ENCODE measurements at places on chromosomes 4 and X.

DNA sequence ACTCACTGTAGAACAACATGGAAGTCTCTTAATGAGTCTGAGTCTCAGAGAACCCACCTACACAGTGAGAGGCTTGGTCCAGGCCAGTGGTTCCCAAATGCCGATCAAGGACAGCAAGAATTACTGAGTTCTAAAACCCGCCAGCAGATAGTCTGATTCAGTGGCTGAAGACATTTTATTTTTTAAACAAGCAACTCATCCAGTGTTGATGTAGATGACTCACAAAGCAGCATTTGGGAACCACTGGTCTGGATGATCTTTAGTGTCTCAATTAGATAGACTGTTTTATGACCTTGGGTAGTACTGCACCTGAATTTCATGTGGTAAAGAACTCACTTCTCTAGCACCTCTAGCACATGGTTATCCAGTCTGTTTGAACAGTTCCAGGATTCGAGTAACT, 193.6 kb downstream of the FBXW7 start:
- no peak for DNase-seq

DNA sequence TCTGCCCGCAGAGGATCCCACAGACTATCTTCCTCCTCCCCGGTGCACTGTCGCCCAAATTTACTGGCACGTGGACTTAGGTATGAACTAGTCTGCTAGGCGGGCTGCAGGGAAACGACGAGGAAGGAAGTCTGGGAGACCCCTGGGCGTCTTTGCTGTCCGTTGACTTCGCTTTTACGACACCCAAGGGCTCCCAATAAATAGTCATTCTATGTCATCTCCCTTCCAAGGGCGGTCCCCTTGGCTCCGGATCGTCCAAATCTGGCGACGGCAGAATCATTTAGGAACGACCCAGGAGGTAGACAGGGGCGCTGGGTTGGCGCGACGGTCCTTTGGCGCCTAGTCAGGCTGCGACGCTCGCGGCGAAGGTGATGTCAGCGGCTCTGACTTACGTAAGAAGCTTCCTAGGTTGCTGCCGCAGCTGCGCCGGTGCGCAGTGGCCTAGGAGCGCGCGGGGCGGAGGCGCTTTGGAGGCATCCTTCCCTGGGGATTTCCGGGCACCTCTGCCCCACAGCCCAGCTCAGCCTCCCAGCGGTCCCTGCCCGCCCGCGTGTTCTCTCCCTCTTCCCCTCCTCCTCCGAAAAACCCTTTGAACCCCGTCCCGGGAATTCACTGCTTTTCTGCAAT, 2.2 kb downstream of the NHS start:
- no peak for DNase-seq

GRCh38 chr4:61440321-61440720, 240.2 kb downstream of the ADGRL3 start:
- no peak for DNase-seq

DNA sequence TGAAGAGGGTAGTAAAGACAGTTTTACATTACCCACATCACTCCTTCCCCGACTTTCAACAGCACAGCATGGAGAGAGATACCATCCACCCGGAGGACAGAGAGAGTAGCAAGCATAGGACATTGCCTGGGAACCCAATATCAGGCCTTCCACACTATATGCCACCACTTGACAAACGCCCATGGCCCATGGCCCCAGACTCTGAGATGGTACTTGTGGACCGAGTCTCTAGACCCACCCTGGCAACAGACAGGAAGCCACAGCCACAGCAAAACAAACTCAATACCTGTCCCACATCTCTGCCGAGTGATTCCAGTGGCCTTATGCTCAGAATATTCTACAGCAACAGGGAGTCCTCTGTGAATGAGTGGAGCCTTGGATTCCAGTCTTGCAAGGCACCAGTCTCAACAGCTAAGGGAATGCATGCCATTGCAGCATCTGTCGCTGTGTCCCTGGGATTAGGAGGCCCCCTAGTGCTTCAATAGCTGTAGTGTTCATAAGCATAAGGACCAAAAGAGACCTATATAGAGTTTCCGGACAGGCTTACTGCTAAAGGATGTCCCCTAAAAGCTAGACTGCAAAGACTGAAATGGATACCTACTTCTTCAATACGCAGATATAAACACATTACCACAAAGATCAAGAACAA, 14.7 kb upstream of the CT55 start:
- DNase-seq: peak; percentile 11

DNA sequence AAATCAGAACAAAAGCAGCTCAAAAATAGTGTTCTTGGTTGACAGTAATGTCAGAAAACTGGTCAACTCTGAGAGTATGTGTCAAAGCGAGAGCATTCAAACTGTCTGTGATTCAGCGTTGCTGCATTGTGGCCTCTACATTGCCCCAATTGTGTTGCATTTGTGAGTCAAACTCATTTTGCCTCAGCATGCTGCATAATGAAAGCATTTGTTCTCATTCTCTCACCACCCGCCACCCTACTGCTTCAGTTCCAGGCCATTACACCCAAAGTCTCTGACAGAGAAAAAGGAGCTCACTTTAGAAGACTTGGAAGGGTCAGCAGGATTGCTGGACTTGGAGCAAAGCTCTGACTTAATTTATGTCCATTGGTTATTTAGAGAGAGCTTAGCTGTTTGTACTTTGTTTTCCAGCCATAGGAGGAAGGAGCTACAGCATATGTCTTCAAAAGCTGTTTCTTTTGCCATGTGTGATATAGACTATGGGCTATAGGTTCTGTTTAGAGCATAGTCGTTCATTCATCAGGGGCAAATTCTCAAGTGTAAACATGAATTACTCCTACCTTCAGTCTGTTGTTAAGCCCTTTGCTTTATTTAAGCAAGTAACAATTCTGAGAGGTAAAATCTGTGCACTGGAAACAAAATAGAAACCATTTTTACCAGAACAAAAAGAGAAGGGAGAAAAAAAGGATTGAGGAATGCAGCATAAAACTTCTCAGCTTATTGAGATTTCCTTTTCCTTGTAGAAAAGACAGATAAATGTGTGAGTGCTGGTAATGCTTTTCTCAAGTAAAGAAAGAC, 153.4 kb upstream of the ANK2 start:
- no peak for DNase-seq

GRCh38 chr4:168707205-168707604, 210.4 kb downstream of the PALLD start:
- DNase-seq: no peak

DNA sequence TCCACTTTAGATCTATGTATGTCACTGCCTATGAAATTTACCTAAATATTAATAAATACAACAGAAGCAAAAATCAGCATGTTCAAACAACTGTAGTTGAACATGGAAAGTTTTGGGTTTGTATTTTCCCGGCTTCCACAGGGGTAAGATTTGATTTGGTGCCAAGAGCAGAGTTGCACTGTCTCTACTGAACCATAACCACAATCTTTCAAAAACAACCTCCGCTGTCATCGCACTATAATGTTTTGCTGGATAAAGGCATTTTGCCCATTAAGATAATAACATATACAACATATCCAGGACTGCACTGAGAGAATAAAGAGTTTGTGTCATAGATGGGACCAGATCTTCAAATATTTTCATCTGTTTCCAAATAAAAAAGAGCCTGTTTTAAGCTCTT, 94.9 kb downstream of the TENM3 start:
- DNase-seq: no peak

- DNase-seq: no peak
Measured at GRCh38 chrX:39175418-39176057, 374.3 kb downstream of the MID1IP1 start.

DNA sequence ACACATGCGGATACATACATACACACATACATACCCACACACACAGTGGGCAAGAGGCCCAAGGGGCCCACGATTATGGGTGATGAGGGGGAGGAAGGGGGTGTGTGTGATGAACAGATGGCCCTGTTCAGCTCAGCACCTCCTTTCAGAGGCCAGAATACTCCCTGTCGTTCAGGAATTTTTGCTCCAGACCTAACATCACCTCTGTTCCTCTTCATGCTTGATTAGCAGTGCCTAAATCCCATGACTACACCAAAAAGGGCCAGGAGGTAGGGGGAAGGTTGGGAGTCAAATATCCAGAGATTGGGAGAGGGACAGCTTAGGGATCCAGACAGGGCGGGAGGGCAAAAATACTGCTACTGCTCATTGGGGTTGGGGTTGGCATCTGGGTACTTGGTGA, 42.7 kb downstream of the SMC1A start:
- DNase-seq: no peak

- no peak for DNase-seq
Measured at GRCh38 chr4:73897380-73898136, 28.4 kb downstream of the CXCL1 start.

DNA sequence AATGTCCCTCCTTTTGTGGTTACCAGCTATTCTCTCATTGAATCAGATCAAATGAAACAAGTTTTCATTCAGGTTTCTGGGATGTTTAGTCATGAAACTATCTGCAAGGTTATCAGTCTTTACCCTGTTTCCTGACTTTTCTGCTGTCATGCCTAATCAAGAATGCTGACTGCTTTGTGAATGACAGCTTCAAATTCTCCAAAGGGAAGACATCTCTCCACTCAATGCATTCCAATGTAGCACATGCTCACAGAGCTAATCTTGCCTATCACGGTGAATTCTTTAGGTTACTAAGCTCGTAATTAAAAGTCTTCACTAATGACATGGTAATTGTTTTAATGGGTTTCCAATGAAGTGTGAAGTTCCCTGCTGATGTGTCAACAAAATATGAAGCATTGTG, 1068.5 kb downstream of the PCDH7 start:
- DNase-seq: no peak

DNA sequence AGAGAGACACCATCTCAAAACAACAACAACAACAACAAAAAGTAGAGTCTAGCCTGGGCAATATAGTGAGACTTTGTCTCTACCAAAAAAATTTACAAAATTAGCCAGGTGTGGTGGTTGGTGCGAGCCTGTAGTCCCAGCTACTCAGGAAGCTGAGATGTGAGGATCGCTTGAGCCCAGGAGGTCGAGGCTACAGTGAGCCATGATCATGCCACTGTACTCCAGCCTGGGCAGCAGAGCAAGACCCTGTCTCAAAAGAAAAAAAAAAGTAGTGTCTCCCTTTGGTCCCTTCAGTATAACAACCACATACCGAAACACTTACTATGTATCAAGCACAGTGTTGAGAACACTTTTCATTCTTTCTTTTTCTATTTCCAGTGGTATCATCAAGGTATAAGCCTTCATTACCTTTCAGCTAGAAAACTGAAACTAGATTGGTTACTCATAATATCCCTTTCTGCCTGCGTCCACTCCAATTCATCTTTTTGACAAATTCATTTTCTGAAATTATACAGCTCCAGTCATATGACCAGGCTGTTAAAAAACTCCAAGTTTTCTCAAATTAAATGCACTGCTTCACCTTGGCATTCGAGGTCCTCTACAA, 54.1 kb downstream of the RPS6KA3 start:
- no peak for DNase-seq

DNA sequence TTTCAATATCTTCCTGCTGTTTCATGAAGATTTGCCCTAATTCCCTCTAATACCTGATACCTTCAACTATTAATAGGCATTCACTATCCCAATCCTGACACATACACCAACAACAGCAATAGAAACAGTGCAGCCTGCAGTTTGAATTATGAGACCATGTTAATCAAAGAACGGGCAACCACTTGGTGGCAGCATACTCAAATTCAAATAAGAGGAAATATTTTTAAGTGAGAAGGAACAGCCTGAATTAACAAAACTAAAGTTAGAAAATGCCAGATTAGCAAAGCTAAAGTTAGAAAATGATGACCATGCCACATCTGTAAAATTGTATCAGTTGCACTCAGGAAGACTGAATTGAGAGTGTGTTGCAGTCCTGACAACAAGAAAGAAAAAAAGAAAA, 204.9 kb downstream of the SMARCA1 start:
- DNase-seq: no peak

DNA sequence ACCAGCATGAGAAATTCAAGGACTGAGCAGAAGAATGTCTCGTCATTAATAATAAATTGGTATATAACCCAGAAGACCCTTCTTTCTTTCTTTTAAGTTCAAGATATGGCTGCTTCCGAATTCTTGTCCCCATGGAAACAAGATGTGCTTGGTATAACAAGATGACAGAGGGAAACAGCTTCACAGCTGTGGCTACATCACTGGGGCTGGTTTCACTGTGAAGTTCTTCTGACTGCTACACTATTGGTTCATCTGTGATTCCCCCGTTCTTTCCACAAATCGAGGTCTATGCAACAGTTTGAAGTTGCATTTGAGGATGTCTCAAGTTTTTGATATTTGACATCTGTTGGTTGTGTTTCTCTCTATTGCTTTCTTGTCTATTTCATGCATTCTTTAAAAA, 12.3 kb upstream of the DTHD1 start:
- DNase-seq: no peak

DNA sequence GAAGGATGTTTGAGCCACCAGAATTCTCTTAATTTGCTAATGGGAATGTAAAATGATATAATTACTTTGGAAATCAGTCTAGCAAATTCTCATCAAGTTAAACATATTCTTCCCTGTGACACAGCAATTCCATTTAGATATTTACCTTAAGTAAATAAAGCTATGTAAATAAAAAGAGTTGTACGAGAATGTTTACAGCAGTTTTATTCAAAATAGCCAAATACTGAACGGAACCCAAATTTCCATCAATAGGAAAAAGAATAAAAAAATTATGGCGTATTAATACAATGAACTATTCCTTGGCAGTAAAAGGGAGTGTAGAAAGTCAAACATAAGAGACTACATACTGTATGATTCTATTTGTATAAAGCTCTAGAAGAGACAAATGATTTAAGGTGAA, 45.8 kb downstream of the CENPE start:
- no peak for DNase-seq

- DNase-seq: no peak
Measured at GRCh38 chr4:86706923-86707597, 112.9 kb downstream of the PTPN13 start.

- DNase-seq: no peak
Measured at GRCh38 chr4:102667001-102667400, 93.8 kb downstream of the MANBA start.

DNA sequence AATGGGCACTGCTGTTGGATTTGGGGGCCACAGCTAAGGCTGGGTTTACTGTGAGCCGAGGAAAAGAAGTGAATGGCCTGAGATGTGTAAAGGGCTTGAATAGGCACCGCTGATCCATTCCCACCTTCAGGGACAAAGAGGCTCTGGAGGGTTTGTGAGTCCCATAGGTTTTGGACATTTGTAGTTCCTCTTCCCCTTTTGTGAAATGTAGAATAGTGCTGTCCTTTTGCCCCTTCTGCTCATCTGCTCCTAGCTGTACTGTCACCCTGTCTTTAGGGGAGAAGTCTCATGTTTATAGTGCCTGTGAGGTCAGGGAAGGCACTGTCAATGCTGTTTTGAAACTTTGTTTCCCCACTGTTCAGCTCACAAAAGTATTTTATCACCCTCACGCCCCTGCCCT, 26.4 kb upstream of the CLCN4 start:
- DNase-seq: no peak

DNA sequence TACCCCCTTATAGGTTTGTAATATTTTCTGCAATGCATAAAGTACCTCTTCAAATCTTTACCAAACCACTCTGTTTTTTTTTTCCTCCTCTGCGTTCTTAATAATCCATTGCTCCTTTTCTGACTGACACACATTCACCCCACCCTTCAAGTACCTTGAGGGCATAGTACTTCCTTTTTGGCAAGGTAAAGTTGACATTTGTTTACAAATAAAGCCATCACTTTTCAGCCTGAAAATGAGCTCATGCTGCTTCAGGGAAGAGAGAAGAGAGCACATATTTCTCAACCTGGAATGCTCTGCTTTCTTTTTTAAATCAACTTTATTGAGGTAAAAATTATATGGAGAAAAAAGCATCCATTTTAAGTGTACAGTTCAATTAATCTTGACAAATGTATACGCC, 113.9 kb downstream of the AGTR2 start:
- no peak for DNase-seq

GRCh38 chr4:25211721-25212120, 22.1 kb upstream of the PI4K2B start:
- no peak for DNase-seq

Measured in stimulated activated CD4-positive, alpha-beta T cell treated with anti-CD3 and anti-CD28 coated beads, Interleukin-4, amount 100 ng/mL, for 1 hour (primary cell).